ENCODE measurements at places on chromosomes 7 and 10.

GRCh38 chr10:33387720-33388119 is 53.3 kb upstream of the NRP1 start:
- DNase-seq = no peak

DNA sequence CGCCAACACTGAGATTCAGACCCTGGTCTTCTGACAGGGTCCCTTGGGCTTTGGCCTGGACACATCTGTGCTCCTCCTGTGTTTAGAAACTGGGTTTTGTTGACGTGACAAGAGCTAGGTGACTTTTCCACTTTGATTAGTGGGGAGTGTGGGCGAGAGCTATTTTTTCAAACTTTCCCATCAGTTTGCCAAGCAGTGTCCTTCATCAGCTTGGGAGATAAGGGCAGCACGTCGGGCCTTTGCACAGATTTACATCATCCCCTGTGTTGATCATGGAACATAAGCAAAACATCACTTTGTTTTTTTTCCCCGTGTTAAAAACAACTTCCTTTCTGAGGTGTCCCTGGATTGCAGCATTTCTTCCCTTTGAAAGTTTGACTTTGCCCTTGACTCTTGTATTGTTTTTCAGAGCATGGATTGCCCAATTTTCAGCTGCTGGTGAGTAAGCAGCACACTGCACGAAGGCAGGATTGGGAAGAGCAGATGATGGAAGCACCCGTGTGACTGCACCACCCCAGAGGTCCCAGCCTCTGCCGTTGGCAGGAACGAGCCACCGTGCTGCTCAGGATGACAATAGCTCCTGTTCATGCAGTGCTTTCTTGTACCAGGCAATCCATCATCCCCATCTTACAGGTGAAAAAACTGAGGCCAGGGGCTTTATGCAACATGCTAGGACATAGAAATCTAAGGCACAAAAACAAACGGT is 6.4 kb upstream of the IGFBP1 start:
- DNase-seq = no peak

DNA sequence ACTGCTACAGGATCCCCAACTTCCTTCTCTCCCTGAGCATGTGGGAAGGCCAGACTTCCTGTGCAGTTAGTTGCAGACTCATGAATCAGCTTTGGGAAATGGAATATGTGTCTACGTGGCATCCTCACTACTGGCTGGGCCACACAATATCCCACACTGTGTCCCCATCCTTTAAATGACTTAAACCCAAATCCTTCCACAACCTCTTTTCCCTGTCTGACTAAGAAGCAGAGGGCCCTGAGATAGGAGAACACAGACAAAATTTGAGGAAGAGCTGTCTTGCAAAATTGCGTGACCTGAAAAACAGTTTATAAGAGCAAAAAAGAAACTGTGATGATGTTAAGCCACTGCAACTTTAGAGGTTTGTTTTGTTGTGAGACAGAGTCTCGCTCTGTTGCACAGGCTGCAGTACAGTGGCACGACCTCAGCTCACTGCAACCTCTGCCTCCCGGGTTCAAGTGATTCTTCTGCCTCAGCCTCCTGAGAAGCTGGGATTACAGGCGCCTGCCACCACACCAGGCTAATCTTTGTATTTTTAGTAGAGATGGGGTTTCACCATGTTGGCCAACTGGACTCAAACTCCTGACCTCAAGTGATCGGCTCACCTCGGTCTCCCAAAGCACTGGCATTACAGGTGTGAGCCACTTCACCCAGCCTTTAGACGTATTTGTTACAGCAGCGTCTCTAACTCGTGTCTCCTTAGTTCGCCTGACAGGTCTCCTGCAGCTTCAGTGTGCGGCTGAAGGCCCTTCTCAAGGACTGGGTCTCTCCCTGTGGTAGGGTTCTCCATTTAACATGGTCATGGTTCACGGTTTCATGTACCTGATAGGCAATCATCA is 46.9 kb upstream of the SFMBT2 start:
- DNase-seq = no peak

GRCh38 chr7:18648849-18649758 is 153.6 kb downstream of the HDAC9 start:
- DNase-seq = no peak

DNA sequence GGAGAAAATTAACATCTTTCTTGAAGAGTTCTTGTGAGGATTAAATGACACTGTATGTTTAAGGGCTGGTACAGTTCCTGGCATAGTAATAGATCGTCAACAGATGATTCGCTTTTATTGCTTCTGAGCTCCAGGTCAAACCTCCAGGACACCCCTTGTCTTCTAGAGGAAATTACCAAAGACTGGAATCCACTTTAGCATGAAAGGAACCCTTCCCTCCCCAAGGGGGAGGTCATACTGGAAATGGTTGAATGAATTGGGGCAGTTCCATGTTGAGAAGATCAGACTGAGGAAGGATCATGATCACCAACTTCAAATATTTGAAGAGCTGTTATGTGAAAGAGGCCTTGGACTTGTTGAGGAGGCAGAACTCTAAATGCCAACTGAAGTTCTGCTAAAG is 8.9 kb downstream of the NFE2L3 start:
- no peak for DNase-seq

DNA sequence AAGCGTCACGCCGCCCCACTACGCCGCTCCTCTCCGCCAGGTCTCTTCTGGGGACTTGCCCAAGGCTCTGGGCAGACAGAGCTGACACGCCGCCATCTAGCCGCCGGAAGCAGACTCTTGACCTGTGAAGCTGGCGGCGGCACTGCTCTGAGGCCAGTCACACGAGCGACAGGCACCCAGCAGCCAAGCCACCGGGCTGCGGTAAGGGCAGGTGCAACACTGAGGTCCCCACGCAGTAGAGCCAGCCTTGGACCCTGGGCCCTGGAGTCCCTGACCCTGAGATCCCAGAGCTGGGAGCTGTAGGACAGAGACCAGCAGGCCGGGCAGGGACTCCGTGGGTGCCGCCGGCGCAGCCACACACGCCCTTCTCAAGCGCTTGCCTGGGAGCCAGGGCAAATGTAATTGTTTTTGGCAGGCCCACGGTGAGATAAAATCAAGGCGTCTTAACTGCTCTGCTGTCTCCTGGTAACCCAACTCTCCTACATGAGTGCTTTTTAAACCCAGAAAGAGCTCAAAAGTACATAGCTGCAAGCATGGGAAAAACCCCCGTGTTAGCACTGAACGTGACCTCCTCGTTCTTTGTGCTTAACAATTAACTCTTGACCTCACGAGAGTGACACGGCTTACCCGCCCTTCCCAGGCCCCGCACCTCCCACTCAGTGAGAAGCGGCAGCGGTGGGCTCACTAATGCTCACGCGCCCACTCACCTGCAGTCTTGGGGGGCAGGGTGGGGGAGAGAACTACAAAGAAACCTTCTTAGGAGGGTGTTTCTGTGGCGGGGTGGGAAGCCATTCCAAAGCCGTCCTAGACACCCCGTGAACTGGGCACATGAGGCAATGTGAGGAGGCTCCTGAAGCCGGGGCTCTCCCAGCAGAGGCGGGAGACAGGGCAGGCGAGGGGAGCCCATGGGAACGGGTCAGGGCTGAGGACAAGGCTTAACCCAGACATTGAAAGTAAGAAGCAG is 8.5 kb downstream of the GPER1 start:
- DNase-seq = no peak

GRCh38 chr10:625751-626711 is 63.4 kb downstream of the DIP2C start:
- DNase-seq = no peak

DNA sequence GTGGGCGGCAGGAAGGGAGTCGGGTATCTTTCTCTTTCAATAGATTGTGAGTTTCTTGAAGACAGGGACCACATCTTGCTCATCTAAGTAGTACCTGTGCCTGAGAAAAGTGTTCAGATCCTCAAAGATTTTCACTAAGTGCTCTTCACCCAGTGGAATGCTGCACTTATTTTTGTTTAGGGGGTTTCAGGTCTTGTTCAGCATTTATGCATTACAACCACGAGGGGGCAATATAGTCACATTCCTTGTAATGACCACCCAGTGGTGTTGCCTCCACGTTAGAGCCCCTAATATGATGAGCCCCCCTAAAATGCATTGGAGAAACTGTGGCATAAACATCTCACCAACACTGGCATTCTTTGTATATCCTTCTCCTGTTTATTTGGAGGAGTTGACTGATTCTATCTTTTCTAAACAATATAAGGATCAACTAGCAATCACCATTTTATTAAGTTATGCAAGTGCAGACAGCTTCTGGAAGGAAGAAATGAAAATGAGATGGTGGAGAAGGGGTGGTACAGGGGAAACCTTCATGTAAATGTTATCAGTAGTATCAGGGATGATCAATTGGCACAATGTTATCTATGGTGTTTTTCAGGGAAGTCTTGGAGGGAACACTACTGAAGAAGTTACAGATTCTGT is 3.1 kb upstream of the PAPSS2 start:
- no peak for DNase-seq

DNA sequence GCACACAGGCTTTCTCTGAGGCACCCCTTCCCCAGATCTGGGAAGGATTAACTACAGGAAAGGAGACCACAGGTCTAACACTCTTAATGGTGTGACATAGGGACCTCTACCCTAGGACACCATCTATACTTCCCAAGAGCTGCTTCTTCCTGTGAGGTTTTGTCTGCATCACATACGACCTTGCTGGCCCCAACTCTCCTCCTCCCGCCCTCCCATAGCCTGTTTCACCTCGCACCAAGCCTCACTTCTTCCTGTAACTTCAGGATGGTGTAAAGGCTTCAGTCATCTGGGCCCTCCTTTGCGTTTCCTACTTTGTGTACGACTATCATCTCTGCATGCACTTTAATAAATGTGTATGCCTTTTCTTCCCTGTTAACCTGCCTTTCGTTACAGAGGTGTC is 274.3 kb downstream of the KLF6 start:
- DNase-seq = no peak

GRCh38 chr7:139598642-139599041 is 75.2 kb downstream of the CLEC2L start:
- DNase-seq = no peak

- no peak for DNase-seq
Observed at GRCh38 chr10:28810057-28810870, 132.9 kb downstream of the BAMBI start.

- no peak for DNase-seq
Observed at GRCh38 chr7:158067219-158067930, 520.2 kb downstream of the PTPRN2 start.

DNA sequence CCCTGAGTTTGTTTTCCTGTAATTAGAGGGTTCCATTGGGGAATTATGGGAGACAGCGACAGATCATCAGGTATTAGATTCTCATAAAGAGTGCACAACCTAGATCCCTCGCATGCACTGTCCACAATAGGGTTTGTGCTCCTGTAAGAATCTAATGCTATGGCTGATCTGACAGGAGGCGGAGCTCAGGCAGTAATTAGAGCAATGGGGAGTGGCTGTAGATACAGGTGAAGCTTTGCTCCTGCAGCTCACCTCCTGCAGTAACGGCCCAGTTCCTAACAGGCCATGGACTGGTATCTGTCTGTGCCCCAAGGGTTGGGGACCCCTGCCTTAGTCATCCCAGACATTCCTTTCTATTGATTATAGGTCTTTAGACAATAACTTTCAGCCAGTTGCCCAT is 894 bp upstream of the ZSCAN21 start:
- no peak for DNase-seq

- DNase-seq = peak; percentile 9
Observed at GRCh38 chr7:149459540-149460452, 1.1 kb downstream of the ZNF777 start.

DNA sequence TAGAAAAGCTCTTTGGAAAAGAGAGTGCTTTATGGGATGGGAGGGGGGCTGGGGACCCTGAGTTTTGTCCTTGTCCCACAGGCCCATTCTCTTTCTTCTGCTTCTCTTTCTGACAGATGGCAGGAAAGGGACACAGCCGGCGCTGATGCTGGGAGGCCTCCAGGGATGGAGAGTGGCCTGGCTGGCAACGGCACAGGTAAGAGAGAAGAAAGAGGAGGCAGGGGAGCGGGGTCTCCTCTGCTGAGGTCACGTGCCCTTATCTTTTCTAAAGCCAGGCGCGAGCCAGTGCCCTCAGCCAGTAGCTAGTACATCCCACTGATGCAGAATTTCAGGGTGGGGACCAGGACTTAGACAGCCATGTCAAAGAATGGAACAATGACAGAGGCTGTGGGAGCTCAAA is 9.2 kb downstream of the ZNF775 start:
- no peak for DNase-seq

- DNase-seq = no peak
Observed at GRCh38 chr7:120933475-120933874, 17.1 kb upstream of the ING3 start.

DNA sequence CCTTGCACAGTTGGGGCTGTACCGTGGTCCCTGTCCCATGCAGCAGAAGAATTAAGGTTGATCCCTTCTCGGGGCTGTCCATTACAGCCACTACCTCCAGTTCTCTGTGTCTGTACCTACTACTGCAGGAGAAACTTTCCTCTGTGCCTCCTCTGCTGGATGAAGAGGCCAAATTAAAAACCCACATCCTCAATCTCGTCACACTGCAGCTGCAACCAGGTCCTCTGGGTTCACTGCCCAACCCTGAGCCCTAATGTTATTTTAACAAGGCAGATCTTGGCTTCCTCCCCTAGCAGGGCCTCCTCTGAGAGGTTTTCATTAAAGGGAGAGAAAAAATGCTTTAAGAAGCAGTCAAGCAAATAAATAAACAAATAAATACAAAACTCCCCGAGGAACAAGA is 66.6 kb downstream of the PLXNA4 start:
- DNase-seq = no peak

GRCh38 chr7:95646350-95646749 is 50.0 kb upstream of the PDK4 start:
- DNase-seq = no peak

Measured in CD4-positive, alpha-beta memory T cell (primary cell).